NCI-H1930 (cell line): ENCODE measurements at places on chromosomes 11 and 22.

DNA sequence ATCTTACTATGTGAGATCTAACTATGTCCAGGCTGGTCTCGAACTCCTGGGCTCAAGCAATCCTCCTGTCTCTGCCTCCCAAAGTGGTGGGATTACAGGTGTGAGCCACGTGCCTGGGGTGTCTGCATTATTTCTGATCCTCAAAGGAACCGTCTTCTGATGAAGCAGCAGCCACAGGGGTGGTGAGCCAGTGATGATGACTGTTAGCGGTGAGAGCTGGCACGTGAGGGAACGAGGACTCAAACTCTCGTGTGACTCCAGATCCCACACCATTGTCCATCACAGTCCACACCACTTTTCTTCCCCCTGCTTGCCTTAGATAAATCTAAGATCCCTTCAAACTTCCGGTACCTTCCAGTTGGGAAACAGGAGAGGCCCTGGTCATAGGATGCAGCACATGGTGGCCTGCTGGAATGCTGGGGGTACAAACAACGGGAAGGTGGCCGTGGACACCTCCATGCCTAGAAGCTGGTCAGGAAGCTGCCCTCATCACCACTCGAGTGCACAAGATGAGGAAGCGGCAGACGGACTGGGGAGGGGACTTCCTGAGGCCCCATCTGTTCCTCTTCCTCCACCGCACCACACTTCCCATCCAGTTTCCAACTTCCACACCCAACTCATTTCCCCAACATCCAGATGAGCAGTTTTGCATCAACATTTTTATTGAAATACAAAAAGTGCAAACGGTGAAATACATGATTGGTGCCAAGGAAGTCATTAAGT lies 23.8 kb downstream of the ARHGAP1 start:
- DNase-seq, result no peak

DNA sequence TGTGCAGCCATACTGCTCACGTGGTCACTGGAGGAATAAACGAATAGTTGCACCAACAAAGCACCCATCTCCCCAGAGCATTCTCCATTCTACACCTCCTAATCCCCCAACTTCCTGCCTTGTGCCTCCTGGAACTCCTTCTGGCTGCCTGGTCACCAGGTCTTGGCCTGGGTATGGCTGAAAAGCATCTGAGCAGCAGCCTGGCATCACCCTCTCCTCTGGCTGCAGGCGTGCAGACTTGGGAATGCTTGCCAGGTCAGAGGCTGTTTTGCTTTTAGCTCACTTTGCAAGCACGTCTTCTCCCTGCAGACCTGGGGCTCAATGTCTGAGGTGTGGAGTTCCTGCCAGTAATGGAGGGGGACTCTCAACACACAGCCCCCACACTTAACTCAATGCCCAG lies 33.3 kb upstream of the KCNJ11 start:
- no peak for DNase-seq

GRCh38 chr11:113615098-113615497 lies 91.0 kb downstream of the TMPRSS5 start:
- peak; percentile 50 for DNase-seq

DNA sequence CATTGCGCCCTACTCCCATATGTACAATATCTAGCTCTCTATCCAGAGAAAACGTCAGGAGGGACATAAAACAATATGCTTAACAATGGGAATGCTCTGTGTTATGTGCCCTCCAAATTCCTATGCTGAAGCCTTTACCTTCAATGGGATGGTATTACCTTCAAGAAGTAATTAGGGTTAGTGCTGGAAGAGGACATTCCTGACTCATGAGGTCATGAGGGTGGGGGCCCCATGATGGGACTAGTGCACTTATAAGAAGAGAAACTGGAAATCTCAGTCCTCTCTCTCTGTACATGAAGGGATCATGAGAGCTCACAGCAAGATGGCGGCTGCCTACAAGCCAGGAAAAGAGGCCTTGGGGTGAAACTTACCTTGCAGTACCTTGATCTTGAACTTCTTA lies 20.3 kb downstream of the MMP20 start:
- no peak for DNase-seq

- DNase-seq, result no peak
Measured at GRCh38 chr11:134060316-134060715, 8.6 kb upstream of the JAM3 start.

DNA sequence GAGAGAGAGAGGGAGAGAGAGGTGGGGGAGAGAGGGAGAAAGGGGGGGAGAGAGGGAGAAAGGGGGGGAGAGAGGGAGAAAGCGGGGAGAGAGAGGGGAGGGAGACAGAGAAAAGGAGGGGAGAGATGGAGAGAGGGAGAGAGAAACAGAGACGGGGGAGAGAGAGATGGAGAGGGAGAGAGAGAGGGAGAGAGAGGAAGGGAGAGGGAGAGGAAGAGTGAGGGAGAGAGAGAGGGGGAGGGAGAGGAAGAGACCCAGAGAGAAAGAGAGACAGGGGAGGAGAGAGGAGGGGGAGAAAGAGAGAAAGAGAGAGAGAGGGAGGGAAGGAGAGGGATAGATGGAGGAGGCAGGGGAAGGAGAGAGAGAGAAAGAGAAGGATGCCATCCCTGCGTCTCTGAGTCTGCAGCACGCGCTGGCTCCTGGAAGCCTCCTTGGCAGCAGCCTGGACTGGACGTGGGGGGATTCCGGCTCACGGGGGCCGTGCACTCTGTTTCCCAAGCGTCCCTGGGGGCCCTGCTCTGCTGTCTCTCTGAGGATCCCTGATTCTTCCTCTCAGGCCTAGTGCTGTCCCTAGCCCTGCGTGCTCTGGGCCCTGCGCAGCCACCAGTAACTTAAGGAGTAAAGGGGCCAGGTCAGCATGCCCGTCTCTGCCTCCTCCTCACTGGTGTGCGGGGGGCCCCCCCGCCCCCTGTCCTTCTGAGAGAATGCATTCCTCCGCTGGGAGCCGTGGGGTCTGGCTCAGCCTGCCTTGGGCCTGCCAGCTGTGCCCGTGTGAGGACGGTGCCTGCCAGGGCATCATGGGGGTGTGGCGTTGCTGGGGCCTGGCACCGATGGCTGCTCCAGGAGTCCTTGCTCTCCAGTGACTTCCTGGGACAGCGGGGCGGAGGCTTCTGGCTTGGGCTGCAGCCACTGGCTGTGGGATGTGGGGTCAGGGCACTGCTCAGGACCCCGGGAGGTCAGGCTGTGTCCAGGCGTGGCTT lies 429.5 kb downstream of the TBC1D22A start:
- DNase-seq, result no peak
